ENCODE measurements at places on chromosomes 7 and 10.

- no peak for DNase-seq
Observed at GRCh38 chr7:105177026-105177425, 163.0 kb downstream of the KMT2E start.

DNA sequence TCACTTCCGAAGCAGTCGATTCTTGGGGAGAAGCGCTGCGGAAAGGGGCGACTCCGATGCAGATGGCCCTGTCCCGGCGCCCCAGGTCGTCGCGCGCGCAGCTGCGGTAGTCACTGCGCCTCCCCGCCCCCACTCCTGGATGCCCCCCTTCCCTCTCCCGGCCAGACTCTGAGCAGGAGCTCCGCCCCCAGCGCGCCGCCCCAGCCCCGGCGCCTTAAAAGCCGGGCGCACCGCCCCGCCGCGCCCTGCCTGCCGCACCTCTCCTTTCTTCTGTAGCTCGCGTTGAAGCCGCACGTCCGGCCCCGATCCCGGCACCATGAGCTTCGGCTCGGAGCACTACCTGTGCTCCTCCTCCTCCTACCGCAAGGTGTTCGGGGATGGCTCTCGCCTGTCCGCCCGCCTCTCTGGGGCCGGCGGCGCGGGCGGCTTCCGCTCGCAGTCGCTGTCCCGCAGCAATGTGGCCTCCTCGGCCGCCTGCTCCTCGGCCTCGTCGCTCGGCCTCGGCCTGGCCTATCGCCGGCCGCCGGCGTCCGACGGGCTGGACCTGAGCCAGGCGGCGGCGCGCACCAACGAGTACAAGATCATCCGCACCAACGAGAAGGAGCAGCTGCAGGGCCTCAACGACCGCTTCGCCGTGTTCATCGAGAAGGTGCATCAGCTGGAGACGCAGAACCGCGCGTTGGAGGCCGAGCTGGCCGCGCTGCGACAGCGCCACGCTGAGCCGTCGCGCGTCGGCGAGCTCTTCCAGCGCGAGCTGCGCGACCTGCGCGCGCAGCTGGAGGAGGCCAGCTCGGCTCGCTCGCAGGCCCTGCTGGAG, at the start of gene INA:
TSS of gene INA (plus strand) at position 243 of the 817 bp plus-strand sequence. CDS start at position 317, 74 bp downstream.
- peak; percentile 69 for DNase-seq

DNA sequence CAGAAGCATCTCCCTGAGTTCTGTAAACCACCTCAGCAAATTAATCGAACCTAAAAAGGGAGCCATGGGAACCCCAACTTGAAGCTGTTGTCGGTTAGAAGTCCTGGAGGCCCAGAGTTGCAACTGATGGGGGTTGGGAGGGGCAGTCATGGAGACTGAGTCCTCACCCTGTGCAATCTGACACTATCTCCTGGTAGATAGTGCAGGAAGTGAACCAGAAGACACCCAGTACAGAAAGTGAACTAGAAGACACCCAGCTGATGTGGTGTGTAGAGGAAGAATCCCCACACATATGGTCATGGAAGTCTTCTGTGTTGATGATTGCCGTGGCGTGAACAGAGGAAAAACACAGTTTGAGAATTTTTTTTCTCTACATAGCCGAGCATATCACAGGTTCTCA, 58.8 kb upstream of the SRRM3 start:
- no peak for DNase-seq

DNA sequence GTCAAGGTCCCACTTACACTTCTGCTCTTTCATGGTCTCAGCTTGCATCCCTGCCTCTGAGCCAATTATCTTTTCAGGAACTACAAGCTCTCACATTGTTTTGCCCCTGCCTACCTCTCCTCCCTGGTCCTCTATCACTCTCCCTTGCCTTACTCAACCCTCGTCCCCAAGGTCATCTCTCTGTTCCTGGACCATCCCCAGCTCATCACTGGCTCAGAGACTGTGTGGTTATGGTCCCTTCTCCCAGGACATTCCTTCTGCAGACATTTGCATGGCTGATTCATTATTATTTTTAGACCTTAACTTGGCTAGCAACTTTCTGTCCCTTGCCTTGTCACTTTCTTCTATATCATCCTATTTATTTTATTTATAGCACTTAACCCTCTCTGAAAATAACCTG, 17.8 kb upstream of the GPAM start:
- no peak for DNase-seq

- DNase-seq = peak; percentile 1
Observed at GRCh38 chr7:30924624-30925023, 13.0 kb downstream of the AQP1 start.

DNA sequence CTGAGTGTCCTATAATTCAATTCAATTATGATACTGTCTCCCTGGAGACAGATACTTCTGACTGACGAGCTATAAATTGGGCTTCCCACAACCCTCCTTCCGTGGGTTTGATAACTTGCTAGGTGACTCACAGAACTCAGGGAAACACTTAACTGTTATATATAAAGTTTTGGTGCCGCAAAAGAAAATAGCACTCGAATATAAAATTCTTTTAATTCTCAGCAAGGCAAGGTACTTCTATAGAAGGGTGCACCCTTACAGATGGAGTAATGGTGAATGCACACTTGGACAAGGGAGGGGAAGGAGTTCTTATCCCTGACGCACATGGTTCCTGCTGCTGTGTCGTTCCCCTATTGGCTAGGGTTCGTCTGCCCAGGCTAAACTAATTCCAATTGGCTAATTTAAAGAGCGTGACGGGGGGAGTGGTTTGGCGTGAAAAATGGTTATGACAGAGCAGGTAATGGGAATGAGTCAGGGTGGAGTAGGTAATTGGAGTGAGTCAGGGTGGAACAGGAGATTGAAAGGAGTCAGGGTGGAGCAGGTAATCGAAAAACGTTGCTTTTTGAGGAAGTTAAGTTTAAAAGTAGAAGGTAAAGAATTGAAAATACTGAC, 20.8 kb upstream of the GHITM start:
- no peak for DNase-seq

GRCh38 chr10:65394502-65395297, 1531.1 kb upstream of the LRRTM3 start:
- no peak for DNase-seq

DNA sequence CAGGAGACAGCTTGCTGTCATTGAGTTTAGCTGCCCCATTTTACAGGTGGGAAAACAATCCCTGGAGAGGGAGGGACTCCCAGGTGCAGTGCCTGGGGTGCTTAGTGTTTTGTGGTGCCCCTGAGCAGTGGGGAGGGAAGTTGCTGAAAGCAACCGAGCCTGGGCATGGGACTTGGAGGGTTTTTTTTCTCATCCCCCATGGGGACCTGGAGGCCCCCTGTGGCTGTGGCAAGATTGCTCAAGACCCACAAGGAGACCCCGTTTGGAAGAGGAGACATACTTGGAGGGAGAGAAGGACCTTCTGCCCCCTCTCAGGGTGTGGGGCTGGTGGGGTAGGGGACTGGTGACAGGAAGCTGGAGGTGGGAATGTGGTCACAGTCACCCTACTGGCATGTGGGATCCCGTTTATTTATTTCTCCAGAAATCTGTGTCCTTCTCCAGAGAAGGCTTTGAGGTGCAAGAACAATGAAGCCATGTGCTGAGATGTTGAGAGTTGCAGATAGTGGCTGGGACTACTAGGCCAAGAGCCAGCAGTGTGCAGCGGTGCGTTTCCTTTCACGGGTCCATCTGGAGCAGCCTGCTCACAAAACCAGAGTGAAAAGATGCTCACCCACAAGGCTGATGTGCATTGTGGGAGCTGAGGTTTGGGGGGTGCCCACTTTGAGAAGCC, 21.5 kb downstream of the ZMIZ1 start:
- DNase-seq = no peak

DNA sequence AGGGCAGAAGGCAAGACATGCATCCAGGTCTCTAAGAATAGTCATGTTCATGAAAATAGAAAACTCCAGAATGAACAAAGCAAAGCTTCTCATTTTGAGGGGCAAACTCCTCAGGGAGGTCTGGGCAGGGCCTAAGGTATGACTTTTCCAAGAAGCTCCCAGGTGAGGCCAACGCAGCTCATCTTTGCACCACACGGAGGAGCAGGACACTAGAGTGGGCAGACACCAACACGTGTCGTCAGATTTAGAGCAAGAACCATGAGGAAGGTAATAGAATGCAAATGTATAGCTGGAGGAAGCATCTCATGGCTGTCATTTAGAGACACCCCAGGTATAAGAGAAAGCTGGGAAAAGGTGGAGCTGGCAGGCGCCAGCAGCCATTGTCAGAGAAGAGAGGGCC, 95.7 kb downstream of the WDFY4 start:
- no peak for DNase-seq
